ENCODE measurements at places on chromosomes 3 and 15. TPM values are rescaled to one million over a fixed set of nuclear protein-coding genes. Genes with fewer than 3 reads are reported as not detected.

The ANKUB1 gene
- not detected for total RNA-seq

The ECE2 gene
- not detected for total RNA-seq

The GOLGA8M gene
- 0.92 TPM for total RNA-seq

The BNC1 gene
- 7.3 TPM for total RNA-seq

The SLC38A3 gene
- not detected for total RNA-seq

The GOLGA8J gene
- not detected for total RNA-seq

The GUCA1C gene
- total RNA-seq, result not detected

The STRIT1 gene
- not detected for total RNA-seq

The NRROS gene
- total RNA-seq, result 0.46 TPM

The TOP2B gene
- 72.8 TPM for total RNA-seq

The NMNAT3 gene
- 0.28 TPM for total RNA-seq

The SPATA12 gene
- total RNA-seq, result not detected

The GAP43 gene
- 0.14 TPM for total RNA-seq

The UBAP1L gene
- 0.71 TPM for total RNA-seq

The VILL gene
- total RNA-seq, result 6.7 TPM

The USP50 gene
- 0.28 TPM for total RNA-seq

The BUB1B gene
- total RNA-seq, result 2.4 TPM

The CNTN6 gene
- total RNA-seq, result 0.18 TPM

The FOXL2NB gene
- under 0.01 TPM for total RNA-seq

The SLC28A2 gene
- total RNA-seq, result not detected

The CLPX gene
- 46.5 TPM for total RNA-seq

The AGTR1 gene
- total RNA-seq, result 2.9 TPM

The DPPA4 gene
- not detected for total RNA-seq

The STXBP5L gene
- under 0.01 TPM for total RNA-seq

The TRH gene
- not detected for total RNA-seq

The TIPIN gene
- 8.1 TPM for total RNA-seq

The GOLGA8S gene
- under 0.01 TPM for total RNA-seq

The TCF12 gene
- 72.9 TPM for total RNA-seq

The POC1A gene
- total RNA-seq, result 3.8 TPM

The CYP8B1 gene
- not detected for total RNA-seq

The SPTBN5 gene
- total RNA-seq, result 0.18 TPM

The SH3GL3 gene
- 0.18 TPM for total RNA-seq

The REC114 gene
- not detected for total RNA-seq

The KBTBD12 gene
- total RNA-seq, result not detected

The SLC12A1 gene
- total RNA-seq, result not detected

The CAMKV gene
- not detected for total RNA-seq

The ZNF80 gene
- total RNA-seq, result not detected

The COL6A5 gene
- not detected for total RNA-seq

The ZNF385D gene
- total RNA-seq, result 0.14 TPM

The HSPBAP1 gene
- 7.2 TPM for total RNA-seq

The IL17RC gene
- total RNA-seq, result 24.7 TPM

The CA12 gene
- total RNA-seq, result 42.1 TPM

The NAALADL2 gene
- total RNA-seq, result 13.7 TPM

The FETUB gene
- total RNA-seq, result not detected

The OSTN gene
- 0.57 TPM for total RNA-seq

The LRRC58 gene
- total RNA-seq, result 18.2 TPM

The CCDC13 gene
- 1.1 TPM for total RNA-seq

The SENP7 gene
- 7.9 TPM for total RNA-seq

The IQCH gene
- 3.3 TPM for total RNA-seq

The NRG4 gene
- not detected for total RNA-seq

The ZFYVE19 gene
- total RNA-seq, result 20.1 TPM

The VPS13C gene
- 56.9 TPM for total RNA-seq

The ZBTB38 gene
- 116 TPM for total RNA-seq

The SCAANT1 gene
- not detected for total RNA-seq

The ZNF501 gene
- total RNA-seq, result 4.0 TPM

The RYR3 gene
- total RNA-seq, result 0.09 TPM

All from smooth muscle cell of bladder (primary cell).